ENCODE measurements at places on chromosomes 13 and 19.

DNA sequence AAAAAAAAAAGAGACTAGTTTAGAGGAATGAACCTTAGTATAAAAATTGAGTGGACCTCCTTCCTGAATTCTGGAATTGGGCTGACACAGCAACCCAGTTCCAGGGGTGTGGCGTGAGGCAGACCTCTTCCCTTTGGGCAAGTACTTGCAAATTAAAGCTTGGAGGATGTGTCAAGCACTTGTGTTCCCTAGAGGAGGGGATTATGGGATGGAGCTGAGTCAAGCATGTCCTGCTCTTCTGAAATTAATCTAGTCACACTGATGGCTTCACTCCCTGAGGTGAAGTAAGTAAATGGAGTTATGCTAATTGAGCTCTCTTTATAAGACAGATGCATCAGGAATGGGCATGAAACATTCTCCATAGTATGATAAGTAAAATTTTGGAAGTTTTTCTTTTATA is 107.7 kb upstream of the HTR2A start:
- no peak for DNase-seq

GRCh38 chr13:107835339-107836018 is 379.9 kb downstream of the LIG4 start:
- DNase-seq: peak; percentile 66

- DNase-seq: no peak
Observed at GRCh38 chr13:113084094-113084942, 21.3 kb upstream of the F7 start.

DNA sequence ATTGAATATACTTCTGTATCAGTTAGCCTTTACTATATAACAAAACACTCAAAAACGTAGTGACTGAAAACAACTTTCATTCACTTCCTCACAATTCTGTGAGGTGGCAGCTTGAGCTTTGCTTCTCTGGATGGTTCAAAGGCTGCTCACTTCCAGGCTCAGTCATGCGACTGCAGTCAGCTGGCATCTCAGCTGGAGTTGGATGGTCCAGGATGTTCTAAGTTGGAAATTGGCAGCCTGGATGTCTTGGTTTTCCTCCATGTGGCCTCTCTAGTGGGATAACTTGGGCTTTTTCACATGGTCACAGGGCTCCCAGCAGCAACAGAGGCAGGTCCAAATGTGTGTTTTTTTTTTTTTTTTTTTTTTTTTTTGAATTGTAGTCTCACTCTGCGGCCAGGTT is 204.4 kb downstream of the LACC1 start:
- no peak for DNase-seq

DNA sequence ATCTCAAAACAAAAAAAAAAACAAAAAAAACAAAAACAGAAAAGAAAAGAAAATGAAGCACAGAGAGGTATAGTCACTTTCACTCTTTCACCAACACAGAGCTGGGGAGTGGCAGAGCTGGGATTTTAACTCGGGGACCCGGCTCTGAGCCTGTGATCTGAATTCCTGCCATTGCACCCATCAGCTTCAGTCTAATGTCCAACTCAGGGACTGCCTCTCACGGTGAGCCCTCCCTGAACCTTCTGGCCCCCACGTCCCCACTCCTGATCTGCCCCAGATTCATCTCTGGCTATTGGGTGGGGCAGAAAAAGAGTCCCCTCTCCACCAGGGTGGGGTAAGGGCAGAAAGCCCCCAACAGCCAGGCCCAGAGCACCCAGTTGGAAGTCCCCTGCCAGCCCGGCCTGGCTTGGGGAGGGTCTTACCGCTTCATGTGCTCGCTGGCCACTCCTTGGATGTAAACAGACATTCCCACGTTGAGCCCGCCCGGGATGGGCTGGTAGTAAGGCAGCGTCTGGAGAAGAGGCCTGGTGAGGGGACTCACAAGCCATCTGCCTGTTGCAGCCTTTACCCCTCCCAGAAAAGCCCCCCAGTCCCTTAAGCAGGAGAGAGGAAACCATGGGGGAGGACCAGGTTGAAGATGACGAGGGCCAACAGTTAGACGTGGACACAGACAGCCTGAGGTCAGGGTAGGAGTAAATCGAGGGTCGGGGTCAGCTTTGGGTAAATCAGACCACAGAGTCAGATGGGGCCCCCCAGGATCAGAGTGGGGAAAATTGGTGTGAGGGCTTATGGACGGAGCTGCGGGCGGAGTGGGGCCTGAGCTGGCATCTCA is 520 bp downstream of the LGALS4 start:
- no peak for DNase-seq

- DNase-seq: peak; percentile 61
Observed at GRCh38 chr19:38544569-38545315, 73.0 kb downstream of the MAP4K1 start.

DNA sequence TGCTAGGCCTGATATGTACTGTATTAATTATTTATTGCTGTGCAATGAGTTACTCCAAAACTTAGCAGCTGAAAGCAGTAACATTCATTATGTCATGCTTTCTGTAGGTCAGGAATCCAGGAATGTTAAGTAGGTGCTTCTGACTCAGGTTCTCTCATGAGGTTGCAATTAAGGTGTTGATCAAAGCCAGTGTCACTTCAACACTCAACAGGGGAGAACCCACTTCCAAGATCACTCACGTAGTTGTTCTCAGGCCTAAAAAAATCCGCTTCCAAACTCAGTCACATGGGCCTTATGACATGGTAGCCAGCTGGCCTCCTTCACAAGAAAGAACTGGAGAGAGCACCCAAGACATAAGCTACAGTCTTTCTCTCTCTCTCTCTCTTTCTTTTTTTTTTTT is 211.1 kb upstream of the NBEA start:
- DNase-seq: no peak

DNA sequence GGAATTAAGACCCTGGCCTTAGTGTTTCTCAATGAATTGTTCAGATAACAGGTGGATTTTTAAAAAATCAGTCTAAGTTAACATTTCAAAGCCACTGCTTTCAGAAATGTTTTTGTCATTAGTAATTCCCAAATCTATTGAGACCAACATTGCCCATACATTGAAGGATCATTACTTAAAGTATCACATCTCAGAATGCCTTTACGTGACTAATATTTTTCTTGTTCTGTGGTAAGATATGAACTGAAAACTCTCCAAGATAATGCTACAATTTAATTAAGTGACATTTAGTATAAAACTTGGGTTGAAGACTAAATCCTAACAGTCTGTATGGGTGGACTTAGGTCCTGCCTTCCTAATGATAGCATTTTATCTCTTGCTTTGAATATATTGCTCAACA is 59.4 kb upstream of the POSTN start:
- DNase-seq: no peak

- peak; percentile 73 for DNase-seq
Observed at GRCh38 chr13:36736119-36736726, 62.4 kb downstream of the SERTM1 start.

DNA sequence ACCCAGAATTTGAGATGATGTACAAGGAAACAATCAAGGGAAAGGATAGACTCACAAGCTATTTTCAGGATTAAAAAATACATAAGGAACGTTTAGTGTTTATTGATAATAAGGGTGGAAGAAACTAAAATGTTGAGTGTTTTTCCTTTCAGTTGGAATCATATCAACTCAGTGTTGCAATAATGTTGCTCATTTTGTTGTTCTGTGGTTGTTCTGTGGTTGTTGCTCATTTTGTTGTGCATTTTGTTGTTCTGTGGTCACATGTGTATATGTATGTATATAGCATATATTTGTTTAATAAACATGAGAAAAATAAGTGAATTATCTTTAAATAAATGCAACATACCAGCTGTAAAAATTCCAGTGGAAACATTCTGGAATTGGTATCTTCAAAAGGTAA is 262.4 kb upstream of the SPRY2 start:
- DNase-seq: no peak

GRCh38 chr19:2040647-2041432 is 10.2 kb downstream of the MKNK2 start:
- no peak for DNase-seq

DNA sequence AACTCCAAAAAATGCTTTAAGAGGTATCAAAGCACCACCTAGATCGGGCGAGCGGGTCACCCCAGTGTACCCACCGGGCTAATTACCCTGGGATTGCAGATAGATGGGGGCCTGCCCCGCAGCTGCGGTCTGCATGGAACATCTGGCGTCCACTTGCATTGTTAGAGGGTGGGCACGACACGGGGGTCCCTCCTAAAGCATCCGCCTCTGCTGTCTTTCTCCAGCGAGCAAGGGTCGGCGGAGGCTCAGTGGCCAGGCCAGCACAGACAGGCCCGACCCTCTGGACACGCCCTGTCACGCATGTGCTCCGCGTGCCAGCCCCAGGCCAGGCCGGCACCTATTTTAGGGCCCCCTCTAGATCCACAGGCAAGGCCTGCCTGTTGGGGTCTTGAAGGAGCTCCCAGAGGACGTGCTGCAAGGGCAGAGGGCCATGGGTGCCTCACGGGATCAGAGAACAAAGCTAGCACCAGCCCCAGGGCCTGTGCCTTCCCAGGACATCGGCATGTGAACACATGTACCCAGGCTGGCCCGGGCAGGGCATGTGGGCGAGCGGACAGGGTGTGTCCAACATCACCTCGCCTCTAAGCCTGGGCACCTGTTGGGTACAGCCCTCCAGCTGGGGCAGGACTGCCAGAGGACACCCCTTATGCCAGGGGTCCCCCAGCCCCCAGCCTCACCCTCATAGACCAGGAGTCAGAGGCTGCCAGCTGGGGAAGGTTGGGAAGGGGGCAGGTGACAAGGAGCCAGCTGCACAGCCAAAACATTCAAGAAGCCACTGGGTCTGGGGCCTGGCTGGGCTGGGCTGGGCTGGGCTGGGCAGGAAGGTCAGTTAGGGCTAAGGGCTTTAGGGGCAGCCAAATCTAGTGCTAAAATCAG is 35.6 kb upstream of the NANOS3 start:
- no peak for DNase-seq

DNA sequence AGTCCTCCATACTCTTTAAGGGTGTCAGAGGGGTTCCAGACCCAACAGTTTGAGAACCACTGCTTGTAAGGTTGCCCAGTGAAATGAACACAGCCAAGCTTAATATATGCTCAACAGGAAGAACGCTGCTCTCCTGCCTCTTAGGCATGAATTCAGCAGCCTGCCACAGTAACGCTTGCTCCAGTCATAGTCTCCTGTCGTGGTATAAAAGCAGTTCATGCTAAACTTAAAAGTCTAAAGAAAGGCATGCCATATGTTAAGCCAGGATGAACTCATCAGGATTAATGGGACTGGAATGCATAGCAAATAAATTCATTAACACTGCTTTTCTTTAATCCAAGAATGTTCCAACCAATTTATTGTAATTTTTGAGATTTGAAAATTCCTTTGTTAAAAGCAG is 38.7 kb downstream of the SLC7A1 start:
- DNase-seq: no peak

DNA sequence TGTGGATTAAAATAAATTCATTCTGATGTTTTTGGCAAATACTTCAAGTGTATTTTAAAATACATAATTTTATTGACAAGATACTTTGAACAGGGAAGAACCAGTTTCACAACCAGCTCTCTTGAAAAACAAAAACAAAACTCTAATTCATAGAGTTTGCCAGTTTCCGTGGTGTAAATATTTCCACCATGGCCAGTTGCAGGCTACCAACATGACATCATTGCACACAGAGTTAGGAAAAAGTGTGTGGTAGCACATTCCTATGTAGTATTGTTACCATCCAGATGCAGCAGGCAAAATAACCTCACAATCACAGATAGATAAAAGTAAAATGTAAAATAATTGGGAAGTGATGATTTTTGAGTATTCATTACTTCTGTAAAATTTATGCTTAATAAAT is 7.7 kb upstream of the RNF113B start:
- DNase-seq: no peak

DNA sequence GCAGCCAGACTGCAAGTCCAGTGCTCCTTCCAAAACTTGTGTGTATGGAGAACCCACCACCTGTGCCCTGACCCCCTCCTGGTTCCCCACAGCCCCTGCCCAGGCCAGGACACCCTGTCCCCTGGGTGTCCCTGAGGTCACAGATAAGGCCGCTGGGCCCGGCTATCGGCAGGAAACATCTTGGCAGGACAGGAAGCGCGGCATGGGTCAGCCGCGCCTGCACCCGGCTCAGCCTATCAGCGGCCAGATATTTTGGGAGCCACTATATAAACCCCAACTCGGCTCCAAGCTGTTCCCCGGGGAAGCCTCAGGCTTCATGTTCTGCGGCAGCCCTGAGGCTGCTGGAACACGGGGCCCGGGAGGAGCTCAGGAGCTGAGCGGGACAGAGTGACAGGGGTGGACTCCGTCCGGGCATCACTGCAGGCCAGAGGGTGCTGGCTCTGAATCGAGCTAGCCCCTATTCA is 60.8 kb downstream of the AP1M1 start:
- peak; percentile 81 for DNase-seq

DNA sequence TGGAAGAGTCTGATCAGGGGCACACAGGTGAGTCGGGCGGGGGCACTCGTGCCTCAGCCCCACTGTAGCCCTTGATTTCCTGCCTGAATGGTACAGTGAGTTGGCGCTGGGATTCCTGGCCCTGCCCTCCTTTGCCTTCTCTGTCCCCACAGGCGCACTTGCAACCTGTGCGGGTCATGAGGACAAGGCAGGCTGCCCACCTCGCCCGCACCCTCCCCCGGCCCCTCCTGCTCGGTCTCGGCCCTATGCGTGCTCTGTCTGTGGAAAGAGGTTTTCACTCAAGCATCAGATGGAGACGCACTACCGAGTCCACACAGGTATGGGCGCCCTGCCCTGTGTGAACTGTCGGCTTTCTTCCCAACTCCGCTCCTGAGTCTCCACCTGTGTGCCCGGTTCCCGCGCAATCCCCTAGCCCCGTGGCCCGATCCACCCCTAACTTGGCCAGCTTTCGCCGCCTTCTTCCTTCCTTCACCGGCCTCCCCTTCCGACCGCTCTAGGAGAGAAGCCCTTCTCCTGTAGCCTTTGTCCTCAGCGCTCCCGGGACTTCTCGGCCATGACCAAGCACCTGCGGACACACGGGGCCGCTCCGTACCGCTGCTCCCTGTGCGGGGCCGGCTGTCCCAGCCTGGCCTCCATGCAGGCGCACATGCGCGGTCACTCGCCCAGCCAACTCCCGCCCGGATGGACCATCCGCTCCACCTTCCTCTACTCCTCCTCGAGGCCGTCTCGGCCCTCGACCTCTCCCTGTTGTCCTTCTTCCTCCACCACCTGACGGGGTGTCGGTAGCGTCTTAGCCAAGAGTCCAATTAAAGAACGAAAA is 1.6 kb upstream of the KMT2B start:
- DNase-seq: no peak

GRCh38 chr19:28492201-28492600 is 720.8 kb downstream of the UQCRFS1 start:
- no peak for DNase-seq

GRCh38 chr13:26681036-26681435 is 79.5 kb downstream of the GPR12 start:
- no peak for DNase-seq

- DNase-seq: peak; percentile 20
Observed at GRCh38 chr13:33072282-33072681, 56.1 kb downstream of the KL start.
